NK-92 treated with Interleukin-12 subunit alpha and Interleukin-12 subunit beta, amount 100 ng/mL, for 24 hours (cell line): ENCODE measurements at places on chromosomes 3 and 15.

DNA sequence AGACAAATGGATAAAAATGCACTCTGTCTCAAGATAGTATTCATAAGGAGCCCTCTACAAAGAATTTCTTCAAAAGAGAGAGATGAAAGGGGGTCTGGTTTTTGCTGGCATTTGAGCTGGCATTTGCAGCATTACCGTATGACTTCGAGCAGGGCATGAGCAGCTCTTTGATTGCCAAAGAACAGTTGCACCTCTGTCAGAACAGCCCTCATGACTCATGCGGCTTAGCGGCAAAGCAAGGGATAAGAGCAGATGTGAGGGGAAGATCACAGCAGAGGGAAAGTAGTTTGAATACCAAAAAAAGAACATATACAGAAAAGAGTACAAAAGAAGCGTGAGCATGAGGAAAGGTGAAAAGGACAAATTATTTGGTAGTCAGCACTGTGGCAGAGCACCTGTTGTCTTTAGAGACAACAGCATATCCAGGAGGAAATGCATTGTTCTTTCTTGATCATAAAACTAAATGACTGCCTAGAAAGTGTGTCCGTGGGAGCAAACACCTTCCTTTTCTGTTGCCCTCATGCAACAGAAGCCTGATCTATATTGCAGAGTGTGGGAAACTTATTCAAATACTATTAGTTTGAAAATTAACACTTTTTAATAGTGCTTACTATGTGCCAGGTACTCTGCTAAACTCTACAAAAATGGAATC, 80.5 kb upstream of the SLC24A5 start:
- no peak for DNase-seq

DNA sequence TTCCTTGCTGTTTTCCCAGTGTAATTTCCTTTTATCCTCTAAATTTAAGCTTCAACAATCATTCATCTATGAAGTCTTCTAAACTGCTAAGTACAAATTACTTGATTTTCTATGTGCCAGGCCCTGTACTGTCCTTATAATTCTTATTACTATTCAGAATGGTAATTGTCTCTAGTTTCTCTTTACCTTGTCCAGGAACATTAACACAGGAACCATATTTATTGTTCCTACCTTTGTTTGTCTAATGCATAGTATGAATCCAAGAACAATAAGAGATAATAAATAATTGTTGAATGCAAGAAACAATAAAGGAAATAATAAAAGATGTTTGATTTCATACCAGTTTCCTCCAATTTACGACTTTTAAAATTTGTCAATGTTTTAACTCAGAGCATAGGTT, 1083.2 kb downstream of the ROBO2 start:
- no peak for DNase-seq

DNA sequence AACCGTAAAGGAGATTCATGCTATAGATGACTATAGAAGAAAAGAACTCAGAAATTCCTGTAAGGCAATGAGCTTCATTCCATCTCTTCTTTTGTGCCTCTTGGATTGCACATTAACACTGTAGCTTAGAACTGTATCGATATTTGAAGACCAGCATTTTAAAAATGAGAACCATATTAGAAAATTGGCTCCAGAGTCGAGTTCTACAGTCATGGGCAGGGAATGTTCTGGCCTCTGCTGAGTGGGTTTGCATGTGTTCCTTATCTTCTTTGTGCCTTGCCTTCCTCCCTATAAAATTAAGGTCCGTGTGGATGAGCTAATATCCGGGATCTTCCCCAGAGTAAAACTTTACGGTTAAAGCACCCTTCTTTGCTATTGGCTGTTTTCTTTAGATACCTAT, 77.4 kb upstream of the PLCL2 start:
- DNase-seq: no peak

- no peak for DNase-seq
Observed at GRCh38 chr3:152349392-152349791, 80.7 kb downstream of the MBNL1 start.

DNA sequence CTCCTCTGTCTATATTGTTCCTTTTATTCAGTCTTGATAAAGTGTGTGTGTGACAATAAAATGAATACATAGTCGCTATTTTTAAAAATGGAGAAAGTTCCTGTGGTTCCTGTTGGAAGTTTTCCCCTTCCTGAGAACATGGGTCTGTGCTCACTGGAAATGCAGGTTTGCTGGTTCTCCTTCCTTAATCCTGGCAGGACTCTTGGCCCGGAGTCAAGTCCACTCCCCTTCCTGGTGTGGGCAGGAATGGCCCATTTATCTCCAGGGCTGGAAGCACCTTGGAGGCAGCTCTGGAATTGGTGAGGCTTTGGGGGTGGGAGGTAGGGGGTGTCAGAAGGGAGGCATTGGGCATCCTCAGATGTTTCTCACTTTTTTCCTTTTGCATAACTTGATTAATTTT, 30.1 kb downstream of the FOXL2 start:
- no peak for DNase-seq

- DNase-seq: no peak
Observed at GRCh38 chr15:36372968-36373367, 206.5 kb upstream of the CDIN1 start.
